ENCODE measurements at places on chromosomes 16 and 17.

GRCh38 chr17:68057531-68057952, 22.0 kb downstream of the KPNA2 start:
- DNase-seq, result no peak

DNA sequence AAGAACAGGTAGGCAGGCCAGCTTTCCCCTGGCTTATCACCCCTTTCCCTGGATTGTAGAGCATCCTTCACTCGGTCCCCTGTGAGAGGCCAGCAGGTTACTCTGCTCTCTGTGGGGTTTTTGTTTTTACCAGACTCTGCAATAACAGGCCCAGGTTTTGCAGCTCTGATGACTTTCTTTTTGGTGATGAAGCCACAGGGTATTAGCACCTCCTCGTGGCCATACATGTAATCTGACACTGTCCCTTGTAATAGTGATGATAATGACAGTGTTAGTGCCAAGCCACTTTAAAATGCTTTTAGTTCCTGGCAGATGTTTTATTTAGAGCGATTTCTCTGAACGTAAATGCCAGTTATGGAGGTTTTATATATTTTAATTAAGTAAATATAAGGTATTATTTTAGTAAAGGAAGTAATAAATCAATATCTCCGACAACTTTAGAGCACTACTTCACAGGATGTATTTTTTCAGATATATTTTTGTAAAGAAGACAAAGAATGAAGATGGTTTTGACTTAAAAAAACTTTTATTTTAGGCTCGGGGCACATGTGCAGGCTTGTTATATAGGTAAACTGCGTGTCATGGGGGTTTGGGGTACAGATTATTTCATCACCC, 38.0 kb upstream of the CPHXL start:
- DNase-seq, result peak; percentile 4

DNA sequence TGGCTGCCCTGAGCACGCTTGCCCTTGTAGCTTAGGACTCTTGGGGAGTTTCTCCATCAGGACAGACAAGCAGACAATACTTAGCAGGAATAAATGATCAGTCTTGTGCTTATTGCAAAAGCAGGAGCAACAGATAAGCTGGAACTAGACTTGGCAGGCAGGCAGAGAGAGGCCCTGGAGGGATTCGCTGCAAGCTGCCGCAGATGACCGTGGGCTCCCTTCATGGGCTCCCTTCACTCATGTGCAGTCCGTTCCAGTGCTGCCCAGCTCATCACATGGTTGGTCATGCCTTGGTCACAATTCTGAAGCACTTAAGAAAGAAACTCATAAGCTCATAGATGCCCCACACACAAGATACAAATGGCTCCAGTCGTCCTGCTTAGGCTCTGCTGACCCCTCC, 2.4 kb upstream of the SLC5A10 start:
- no peak for DNase-seq

GRCh38 chr16:67456391-67457081, 24.4 kb downstream of the ATP6V0D1 start:
- no peak for DNase-seq

GRCh38 chr16:35506018-35506897, 2046.8 kb downstream of the TP53TG3F start:
- DNase-seq, result no peak

GRCh38 chr16:53998024-53998810, 288.4 kb downstream of the IRX3 start:
- DNase-seq, result no peak

GRCh38 chr17:56599088-56599487, 5.6 kb downstream of the NOG start:
- no peak for DNase-seq

Measured in stimulated activated CD8-positive, alpha-beta memory T cell treated with anti-CD3 and anti-CD28 coated beads, Interleukin-2, amount 100 ng/mL, for 1 hour (primary cell).